ENCODE measurements at places on chromosomes 7 and 10.

DNA sequence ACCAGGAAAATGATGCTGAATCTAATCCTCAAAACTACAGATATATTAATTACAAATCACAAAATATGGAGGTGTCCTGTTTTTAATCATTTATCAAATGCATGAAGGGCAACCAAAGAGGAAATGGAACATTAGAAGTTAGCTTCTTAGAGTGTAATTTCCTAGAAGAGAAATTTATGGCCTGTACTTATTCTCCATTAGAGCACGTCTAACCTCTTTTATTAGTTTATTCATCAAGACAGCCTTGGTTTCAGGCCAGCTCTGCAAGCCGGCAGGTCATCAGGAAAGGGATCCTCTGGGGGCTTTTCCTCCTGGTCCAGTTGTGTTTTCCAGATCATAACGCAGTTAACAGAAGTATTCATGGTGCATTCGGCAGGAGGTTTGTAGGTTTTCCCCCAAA lies 517.6 kb downstream of the KCNMA1 start:
- no peak for DNase-seq

- DNase-seq: peak; percentile 73
These were observed at the start of gene AP1S1 for GRCh38 chr7:101153969-101154692. Gene AP1S1, plus strand, starts transcription at chr7:101154476. Its CDS starts 39 bp downstream, at chr7:101154515.

DNA sequence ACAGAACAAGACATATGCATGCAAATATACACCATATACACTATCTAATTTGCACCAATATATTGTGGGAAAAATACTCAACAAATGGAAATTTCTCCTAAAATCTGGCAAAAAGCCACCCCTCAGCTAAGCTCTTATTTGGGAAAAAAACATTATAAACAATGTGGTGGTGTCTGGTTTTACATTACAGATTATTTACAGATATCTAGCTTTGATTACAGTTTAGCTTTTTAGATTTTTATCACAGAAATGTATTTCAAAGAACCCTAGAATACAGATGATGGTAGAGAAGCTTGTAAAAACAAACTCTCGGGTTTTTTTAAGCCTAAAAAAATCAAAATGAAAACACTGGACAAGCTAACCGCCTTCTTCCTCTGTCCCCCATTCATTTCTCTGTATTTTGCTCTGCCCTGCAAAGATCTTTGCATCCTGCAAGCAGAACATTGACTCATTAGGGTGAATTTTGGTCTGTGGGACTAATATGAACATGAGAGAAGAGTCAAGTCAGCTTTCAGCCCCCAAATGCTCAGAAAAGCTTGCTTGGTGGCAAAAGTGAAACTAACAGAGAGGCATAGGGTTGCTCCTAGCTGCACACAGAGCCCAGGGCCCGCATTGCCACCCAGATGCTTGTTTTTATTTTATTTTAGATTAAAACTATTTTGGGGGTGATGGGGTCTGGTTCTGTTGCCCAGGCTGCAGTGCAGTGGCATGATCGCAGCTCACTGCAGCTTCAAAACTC lies 88.8 kb upstream of the LYZL1 start:
- no peak for DNase-seq

DNA sequence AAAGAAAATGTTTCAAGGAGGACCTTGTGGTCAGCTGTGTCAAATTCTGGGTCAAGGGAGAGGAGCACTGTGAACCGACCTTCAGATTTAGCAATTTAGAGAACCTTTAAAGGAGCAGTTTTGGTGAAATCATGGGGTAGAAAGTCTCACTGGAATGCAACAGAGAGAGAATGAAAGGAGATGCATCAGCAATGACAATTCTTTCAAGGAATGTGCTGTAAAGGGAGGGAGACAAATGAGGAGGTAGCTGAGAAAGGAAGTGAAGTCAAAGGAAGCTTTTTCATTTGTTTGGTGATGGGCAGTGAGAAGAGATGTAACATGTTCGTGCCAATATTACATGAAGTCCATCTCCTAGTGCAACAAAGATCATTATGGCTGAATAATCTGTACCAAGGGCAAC lies 166.0 kb downstream of the TSPAN12 start:
- no peak for DNase-seq

DNA sequence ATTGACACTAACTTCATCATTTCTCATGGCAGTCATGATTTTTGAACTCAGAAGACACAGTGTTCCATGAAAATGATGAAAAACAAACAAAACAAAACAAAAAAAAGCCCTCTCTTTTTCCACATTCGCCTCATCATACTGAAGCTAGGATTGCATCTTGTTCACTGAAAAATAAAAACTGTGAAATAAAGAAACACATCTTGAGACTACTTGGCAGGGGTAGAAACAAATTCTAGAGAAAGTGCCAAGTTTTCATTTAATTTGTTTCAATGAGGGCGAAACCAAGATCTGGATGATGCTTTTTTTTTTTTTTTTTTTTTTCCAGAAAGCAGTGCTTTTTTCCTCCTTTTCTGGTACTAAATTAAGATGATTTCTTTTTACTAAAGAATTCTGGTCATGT lies 350.4 kb upstream of the ETV1 start:
- DNase-seq: no peak

- DNase-seq: no peak
These were observed 68.9 kb upstream of the KDM7A start for GRCh38 chr7:140245611-140246105.

DNA sequence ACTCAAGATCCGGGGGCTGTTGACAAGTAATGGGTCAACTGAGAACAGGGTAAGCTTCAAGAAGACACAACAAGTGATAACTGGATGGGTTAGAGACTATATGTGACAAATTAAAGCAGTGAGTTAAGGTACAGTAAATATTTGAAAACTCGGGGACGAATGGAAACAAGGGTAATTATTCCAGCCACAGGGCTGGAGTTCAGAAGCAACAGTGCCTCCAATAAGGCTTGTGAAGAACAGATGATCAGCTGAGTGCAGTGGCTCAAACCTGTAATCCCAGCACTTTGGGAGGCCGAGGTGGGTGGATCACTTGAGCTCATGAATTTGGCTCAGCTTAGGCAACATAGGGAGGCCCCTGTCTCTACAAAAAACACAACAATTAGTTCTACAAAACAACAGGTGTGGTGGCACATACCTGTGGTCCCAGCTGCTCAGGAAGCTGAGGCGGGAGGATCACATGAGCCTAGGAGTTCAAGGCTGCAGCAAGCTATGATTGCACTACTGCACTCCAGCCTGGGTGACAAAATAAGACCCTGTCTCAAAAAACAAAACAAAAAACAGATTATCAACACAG lies 20.5 kb upstream of the DLD start:
- no peak for DNase-seq

DNA sequence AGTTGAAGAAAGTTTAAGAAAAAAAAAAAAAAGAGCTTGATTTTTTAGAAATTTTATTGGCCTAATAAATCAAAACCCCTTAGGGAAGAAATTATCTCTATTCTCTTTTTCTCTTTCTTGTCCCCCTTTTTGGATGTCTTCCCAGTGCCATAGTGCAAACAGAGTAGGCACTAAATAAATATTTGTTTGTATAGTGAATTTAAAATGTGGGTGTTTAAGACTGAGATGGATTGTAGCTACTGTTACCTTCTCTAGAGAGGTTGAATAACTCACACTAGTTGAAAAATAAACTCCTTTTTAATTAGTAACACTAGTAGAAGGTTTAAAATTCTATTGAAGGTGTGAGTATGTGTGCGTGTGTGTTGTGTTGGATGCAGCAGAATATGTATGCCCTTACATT lies 783.8 kb downstream of the NXPH1 start:
- DNase-seq: no peak

DNA sequence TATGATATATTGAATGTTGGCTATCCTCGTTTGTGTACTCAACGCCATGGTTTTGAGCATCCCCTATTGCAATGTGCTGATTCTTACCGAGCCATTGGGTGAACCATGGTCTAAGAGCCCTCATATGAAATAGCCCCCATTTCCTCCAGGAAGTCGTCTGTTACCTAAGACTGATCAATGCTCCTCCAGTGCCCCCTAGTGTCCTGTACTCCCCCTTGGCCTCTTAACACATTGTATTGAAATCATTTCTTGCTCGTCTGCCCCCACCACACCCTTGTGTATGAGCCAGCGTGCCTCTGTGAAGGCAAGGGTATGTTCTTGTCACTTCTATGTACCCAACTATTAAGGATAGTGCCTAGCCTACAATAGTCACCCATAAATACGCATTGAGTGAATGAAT lies 11.2 kb upstream of the SLC35B4 start:
- DNase-seq: no peak

DNA sequence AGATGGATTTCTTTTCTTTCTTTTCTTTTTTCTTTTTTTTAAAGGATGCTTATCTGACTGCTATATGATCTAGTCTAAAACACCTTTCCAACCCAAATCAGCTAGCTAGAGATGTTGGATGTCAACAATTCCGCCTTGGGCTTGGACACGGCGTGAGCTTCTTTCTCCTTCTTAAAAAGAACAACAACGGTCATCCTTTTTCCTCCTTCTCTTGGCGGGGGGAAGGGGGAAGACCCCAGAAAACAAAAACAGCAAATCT lies 1.0 kb downstream of the BEND7 start:
- no peak for DNase-seq

- DNase-seq: no peak
These were observed 3.3 kb downstream of the MASTL start for GRCh38 chr10:27158421-27158820.
